ENCODE measurements at places on chromosomes 3 and 15. TPM values are rescaled to one million over a fixed set of nuclear protein-coding genes. Genes with fewer than 3 reads are reported as not detected.

CDHR4 gene
- polyA plus RNA-seq: 0.03 TPM

XCR1 gene
- polyA plus RNA-seq: 0.03 TPM

SLC28A2 gene
- not detected for polyA plus RNA-seq

ITGB5 gene
- 19.3 TPM for polyA plus RNA-seq

NANOGP8 gene
- polyA plus RNA-seq: 0.07 TPM

GLCE gene
- 6.0 TPM for polyA plus RNA-seq

RTF1 gene
- polyA plus RNA-seq: 12.2 TPM

DNA sequence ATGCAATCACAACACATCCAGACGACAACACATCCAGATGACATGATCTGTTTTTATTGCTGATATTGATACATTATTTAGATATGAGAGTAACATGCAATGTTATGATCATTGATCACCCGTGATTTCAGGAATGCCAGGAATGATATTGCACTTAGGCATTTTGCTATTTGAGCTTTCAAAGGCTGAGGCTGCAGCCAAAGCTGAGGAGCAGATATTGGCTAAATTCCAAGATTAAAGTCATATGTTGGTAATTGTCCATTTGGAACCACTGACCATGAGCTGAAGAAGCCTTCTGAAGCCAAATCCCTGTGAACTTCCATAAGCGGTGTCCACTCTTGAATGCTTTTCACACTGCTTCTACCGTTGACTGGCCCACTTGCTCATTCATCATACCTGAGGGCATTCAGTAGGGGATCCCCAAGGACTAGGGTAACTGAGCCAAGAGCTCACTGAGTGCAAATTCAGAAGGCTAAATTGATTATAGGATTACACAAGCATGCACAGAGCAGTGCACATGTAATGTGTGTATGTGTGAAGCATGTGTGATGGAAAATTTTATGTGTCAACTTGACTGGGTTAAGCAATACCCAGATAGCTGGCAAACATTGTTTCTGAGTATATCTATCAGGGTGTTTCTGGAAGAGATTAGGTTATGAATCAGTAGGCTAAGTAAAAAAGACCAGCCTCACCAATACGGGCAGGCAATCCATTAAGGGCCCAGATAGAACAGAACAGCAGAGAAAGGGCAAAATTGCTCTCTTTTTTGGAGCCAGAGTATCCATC, 92.1 kb upstream of the PLAAT1 start:
- H3K27ac ChIP-seq: no peak overlapping the region
- no peaks in the 10 kb centered on the region for H3K36me3 ChIP-seq
- H3K4me1 ChIP-seq: peaks cover 5% of the 10 kb centered on the region
- peaks cover 2% of the 10 kb centered on the region for H3K27me3 ChIP-seq
- H3K4me3 ChIP-seq: no peak overlapping the region

DNA sequence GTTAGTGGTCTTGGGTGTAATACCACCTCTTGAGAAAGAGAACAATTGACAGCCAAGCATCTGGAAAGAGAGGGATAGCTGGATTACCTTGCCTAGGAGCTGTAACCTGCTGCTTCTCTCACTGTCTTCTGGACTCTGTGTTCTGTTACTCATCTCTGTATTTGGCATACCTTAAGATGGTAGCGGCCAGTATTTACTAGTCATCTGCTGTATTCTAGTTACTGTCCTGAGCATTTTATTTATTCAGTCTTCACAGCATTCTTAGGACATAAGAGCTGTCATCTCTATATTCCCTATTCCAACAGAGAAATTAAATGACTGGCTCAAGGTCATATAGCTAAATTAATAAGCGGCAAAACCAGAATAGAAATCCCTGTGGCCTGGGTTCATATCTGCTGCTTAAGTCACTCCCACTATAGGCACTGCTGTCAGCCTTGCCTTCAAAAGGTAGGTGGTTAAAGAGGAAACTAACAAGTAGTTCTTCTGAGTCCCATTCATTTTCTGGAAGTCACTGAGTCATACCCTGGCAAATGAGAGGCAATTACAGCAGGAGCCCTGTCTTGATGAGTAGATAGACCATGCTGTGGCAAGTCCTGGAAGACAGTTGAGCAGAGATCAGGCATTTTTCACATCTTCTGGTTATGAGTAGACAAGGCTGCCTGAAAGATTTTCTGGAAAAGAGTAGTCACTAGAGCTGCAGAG, 68.2 kb downstream of the RAB7A start:
- no peak overlapping the region for H3K4me3 ChIP-seq
- H3K4me1 ChIP-seq: peaks cover 49% of the 10 kb centered on the region
- no peaks in the 10 kb centered on the region for H3K27me3 ChIP-seq
- peak overlapping the region; percentile 83 for H3K27ac ChIP-seq

GRCh38 chr3:142359367-142359766, 88.5 kb downstream of the XRN1 start:
- peaks cover 97% of the 10 kb centered on the region for H3K36me3 ChIP-seq
- no peak for DNase-seq
- H3K27ac ChIP-seq: no peak overlapping the region
- no peak overlapping the region for H3K4me3 ChIP-seq

DNA sequence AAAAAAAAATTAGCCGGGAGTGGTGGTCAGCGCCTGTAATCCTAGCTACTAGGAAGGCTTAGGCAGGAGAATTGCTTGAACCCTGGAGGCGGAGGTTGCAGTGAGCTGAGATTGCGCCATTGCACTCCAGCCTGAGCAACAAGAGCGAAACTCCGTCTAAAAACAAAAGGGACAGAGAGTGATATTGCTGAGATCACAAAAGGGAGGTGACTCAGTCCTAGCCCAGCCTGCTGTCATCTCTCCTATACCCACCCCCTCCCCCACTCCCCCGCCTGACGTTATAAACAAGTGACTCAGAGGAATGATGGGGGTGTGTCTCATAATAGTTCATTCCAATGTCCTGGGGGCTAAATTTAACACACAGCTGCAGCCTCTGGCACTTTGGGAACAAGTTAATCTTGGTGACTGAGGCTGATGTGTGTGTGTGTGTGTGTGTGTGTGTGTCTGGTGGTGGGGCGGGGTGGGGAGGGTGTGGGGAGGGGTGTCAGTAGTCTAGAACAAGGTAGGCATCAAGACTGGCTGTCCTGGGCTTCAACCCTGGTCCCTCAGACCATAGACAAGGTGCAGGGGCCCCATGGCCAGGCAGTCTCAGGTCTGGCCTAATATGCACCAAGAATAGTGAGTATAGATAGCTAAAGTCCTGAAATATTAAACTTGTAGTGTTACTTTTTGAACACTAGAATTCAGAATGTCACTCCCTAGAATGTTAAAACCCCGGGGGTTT, 1.3 kb upstream of the KLHL40 start:
- H3K4me1 ChIP-seq: peaks cover 40% of the 10 kb centered on the region
- DNase-seq: peak; percentile 91
- H3K27me3 ChIP-seq: no peaks in the 10 kb centered on the region
- H3K4me3 ChIP-seq: peak overlapping the region; percentile 71

DNA sequence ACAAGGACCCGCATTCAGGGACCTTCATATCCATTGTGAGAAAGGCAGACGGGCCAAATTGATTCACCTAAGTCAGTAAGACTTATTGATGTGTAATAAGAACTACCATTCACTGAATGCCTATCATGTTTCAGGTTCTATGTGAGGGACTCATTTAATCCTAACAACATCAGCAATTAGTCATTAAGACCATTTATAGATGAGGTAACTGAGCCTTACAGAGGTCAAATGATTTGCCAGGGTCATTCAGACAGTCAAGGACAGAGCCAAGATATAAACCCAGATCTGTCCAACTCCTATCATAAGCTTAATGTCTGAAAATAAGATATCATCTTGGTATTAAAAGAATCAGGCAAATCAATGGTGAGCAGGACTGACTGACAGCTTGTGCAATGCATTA, 453.8 kb downstream of the MAGI1 start:
- H3K4me1 ChIP-seq: no peaks in the 10 kb centered on the region
- DNase-seq: no peak
- no peak overlapping the region for H3K4me3 ChIP-seq

- no peak for DNase-seq
- no peak overlapping the region for H3K27ac ChIP-seq
- no peak overlapping the region for H3K4me3 ChIP-seq
- H3K4me1 ChIP-seq: no peaks in the 10 kb centered on the region
- no peaks in the 10 kb centered on the region for H3K27me3 ChIP-seq
Measured at GRCh38 chr3:111943533-111943932, 35.3 kb upstream of the ABHD10 start.

DNA sequence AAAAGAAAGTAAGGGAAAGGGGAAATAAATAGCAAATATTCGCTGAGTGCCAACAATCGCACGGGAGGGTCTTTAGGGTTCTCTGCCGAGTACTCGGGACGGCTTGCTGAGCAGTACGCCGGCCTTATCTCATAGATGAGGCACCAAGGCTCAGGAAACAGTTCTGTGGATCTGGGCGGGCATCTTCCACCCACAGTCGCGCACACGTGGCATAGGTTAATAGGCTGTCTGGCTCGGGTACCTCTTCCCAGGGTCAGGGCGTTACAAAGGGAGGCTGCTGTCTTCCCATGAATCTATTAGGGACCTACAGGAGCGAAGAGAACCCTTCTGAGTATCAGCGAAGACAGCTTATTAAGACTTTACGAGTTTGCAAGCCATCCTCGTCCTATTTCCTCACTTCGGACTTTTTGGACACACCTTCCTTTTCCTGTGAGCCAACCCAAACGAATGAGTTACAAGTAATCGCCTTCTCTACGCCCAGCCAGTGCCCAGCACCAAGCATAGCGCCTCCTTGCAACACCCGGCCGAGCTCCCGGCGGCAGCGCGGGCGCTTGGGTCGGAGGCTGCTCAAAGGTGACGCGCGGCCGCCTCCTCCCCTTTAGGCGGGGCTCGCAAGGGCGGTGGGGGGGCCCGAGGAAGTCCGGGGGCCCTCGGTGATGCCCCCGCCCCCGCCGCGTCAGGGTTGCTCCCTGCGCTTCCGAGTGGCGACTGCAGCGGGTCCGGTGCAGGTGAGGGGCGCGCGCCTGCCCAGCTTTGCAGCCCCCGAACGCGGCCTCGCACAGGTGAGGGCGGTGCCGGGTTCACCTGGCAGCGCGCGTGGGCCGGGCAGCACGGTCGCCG, at the start of gene MCTP2:
TSS of gene MCTP2 (plus strand) at position 679 of the 840 bp plus-strand sequence. CDS start 66,705 bp downstream, outside the sequence.
- no peaks in the 10 kb centered on the region for H3K36me3 ChIP-seq
- H3K27me3 ChIP-seq: peaks cover 6% of the 10 kb centered on the region
- no peak within 1 kb of the TSS for H3K27ac ChIP-seq

GRCh38 chr3:107846279-107846852, 244.5 kb downstream of the CD47 start:
- H3K27ac ChIP-seq: no peak overlapping the region
- H3K27me3 ChIP-seq: no peaks in the 10 kb centered on the region
- no peaks in the 10 kb centered on the region for H3K4me1 ChIP-seq
- DNase-seq: peak; percentile 68
- H3K36me3 ChIP-seq: no peaks in the 10 kb centered on the region

DNA sequence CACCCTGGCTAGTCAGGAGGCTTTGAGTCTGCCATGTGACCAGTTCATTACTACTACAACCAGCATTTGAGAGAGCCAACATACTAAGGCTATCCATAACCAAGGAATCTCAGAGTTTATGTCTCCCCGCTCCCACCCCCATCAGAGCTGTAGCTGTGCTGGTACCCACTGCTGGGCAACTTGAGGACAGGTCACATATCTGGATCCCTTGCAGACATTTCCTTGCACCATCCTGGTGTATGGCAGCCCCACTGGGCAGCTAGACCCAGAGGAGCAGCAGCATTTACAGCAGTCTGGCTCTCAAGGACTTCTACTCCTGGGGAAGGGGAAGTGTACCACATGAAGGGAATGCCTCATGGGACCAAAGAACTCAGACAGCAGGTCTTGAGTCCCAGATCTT, 160.8 kb upstream of the ST8SIA2 start:
- no peaks in the 10 kb centered on the region for H3K4me1 ChIP-seq
- H3K4me3 ChIP-seq: no peak overlapping the region
- DNase-seq: no peak
- H3K27me3 ChIP-seq: peaks cover 2% of the 10 kb centered on the region
- H3K36me3 ChIP-seq: no peaks in the 10 kb centered on the region

GRCh38 chr3:140505213-140505612, 172.7 kb upstream of the TRIM42 start:
- H3K4me1 ChIP-seq: no peaks in the 10 kb centered on the region
- no peaks in the 10 kb centered on the region for H3K27me3 ChIP-seq
- no peak for DNase-seq
- no peak overlapping the region for H3K27ac ChIP-seq
- H3K4me3 ChIP-seq: no peak overlapping the region

- H3K4me3 ChIP-seq: no peak overlapping the region
- no peak overlapping the region for H3K27ac ChIP-seq
- no peaks in the 10 kb centered on the region for H3K27me3 ChIP-seq
- DNase-seq: no peak
Measured at GRCh38 chr3:148879256-148879655, 14.2 kb downstream of the CPA3 start.

- H3K4me3 ChIP-seq: no peak overlapping the region
- peaks cover 18% of the 10 kb centered on the region for H3K4me1 ChIP-seq
- no peaks in the 10 kb centered on the region for H3K27me3 ChIP-seq
- DNase-seq: no peak
- H3K27ac ChIP-seq: peak overlapping the region; percentile 86
Measured at GRCh38 chr15:97691078-97691477, 269.4 kb upstream of the ARRDC4 start.

GRCh38 chr3:87975716-87976115, 83.1 kb downstream of the CGGBP1 start:
- no peaks in the 10 kb centered on the region for H3K36me3 ChIP-seq
- no peaks in the 10 kb centered on the region for H3K27me3 ChIP-seq
- no peaks in the 10 kb centered on the region for H3K4me1 ChIP-seq
- no peak for DNase-seq
- H3K27ac ChIP-seq: no peak overlapping the region
- H3K4me3 ChIP-seq: no peak overlapping the region

DNA sequence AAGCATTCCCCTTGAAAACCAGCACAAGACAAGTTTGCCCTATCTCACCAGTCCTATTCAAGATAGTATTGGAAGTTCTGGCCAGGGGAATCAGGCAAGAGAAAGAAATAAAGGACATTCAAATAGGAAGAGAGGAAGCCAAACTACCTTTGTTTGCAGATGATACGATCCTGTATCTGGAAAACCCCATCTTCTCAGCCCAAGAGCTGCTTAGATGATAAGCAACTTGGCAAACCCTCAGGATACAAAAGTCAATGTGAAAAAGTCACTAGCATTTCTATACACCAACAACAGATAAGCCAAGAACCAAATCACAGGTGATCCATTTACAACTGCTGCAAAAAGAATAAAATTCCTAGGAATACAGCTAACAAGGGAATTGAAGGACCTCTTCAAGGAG, 403.7 kb upstream of the AZI2 start:
- DNase-seq: no peak
- no peak overlapping the region for H3K4me3 ChIP-seq
- H3K36me3 ChIP-seq: no peaks in the 10 kb centered on the region
- peaks cover 3% of the 10 kb centered on the region for H3K4me1 ChIP-seq

GRCh38 chr3:15933439-15934139, 135.8 kb upstream of the ANKRD28 start:
- peaks cover 11% of the 10 kb centered on the region for H3K4me1 ChIP-seq
- DNase-seq: no peak
- no peak overlapping the region for H3K27ac ChIP-seq
- no peak overlapping the region for H3K4me3 ChIP-seq

Data from psoas muscle (tissue), 8 donors.